ENCODE measurements at places on chromosomes 7 and 10.
A peak's percentile ranks its signal among the peaks of the same experiment; 100 is the strongest.

GRCh38 chr10:15341502-15342128, 29.5 kb downstream of the FAM171A1 start:
- no peak for DNase-seq

GRCh38 chr10:11145495-11145855, 127.8 kb downstream of the CELF2 start:
- DNase-seq, result no peak

GRCh38 chr10:44959247-44960087, at the start of gene RASSF4:
Gene RASSF4, plus strand, starts transcription at chr10:44959802. Its CDS starts 10,401 bp downstream, at chr10:44970203.
- peak; percentile 92 for DNase-seq

DNA sequence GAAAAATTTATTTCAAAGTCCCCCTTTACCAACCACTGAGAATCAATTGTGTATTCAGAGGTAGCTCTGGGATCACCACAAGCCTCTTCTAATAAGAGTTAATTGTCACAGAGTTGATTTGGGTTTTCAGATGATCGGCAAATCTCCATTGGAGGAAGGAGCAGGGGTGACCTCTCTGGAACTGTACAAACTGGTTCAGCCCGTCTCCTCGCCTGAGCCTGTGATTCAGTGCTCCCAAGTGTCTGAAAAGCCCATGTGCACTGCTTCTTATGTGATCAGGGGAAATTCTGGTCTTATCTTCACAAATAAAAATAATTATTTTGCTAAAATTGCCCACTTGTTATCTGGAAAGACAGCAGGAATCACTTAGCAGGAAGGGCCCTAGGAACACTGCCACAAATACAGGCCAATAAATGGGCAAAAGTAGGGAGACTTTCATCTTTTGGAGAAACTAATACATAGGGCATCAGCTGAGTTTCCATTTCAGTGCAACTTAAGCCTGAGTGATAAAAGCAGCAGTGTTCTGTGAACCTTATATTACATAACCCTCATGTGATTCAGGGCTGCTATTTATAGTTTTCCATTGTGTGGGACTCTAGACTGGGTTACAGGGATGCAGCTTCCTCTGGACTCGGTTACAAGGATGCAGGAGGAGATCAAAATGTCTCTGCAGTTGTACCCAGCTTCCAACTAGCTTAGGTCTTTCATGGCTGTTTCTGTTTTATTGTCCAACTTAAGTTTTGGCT, 32.3 kb downstream of the CDK1 start:
- DNase-seq, result peak; percentile 23

DNA sequence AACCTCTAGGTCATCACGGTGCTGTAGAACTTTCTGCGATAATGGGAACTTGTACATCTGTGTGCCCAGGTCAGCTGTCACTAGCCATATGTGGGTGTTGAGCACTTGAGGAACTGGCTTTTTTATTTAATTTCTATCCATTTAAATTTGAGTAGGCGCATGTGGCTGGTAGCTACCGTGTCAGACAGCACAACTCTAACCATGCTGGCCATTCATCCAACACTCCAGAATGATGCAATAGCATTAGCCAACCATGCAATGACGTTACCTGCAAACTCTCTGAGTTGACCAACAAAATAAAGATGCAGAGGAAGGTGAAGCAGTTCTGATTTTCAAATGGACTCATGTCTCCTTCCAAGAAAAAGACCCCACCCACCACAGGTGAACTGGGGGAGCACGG, 24.4 kb upstream of the CHST15 start:
- DNase-seq, result no peak

- DNase-seq, result no peak
Measured at GRCh38 chr7:22814261-22815208, 8.1 kb downstream of the TOMM7 start.

GRCh38 chr7:23358152-23358674, 59.1 kb downstream of the MALSU1 start:
- no peak for DNase-seq

- no peak for DNase-seq
Measured at GRCh38 chr10:78596556-78596955, 472.2 kb upstream of the ZMIZ1 start.

DNA sequence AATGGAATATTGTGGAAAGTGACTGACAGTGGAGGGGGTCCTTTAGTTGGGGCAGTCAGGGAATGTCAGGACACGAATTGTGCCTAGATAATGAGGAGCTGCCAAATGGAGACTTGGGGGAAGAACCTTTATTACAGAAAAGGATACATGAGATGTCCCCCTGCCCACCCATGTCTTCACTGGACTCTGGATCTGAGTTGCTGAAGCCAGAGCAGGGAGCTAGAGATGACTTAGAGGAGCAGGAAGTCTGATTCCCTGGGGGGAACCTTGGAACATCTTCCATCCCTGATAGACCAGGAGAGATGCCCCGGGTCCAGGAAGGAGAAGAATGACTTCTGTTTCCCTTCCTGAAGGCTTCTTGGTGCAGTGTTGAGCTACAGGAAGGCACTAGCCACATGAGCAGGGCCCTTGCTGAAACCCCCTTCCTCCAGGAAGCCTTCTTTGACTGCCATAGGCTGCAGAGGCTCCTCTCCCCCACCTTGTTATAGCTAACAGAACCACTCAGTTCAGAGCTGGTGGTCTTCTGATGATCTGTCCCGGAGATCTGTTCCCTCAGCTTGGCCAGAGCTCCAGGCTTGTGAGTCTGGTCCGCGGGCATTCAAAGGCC, 747 bp upstream of the NEURL1 start:
- DNase-seq, result no peak

DNA sequence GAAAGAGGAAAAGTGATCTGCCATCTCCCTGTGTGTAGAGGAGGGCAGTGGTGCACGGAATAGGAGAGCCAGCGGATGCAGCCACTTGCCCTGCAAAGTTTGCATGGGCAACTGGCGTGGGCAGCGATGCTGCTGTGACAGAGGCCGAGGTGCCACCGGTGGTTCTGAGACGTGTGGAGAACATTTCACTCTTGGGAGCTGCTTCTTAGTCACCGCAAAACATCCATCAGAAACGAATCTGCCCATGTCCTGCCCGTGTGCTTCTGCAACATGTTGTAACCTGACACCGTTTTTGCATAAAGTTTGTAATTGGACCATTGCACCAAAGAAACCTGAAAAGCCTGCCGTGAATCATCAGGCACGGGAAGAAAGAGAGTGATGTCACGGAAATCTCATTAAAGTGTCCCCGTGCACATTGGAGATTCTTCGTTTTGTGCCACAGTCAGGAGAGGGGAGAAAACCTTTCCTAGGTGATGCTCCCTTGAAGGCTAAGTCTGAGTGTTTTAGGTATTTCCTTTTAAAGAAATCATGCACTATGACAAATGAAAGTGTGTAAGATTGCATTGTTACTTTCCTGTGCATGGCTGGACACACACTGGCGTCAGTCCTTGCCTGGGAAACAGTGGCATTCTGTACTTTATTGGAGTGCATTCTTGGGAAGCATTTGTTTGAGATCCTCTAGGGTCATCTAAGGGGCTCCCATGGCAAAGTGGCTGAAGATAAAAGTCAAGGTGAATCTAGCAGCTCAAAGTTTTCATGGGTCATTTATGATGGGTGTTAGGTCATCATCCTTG, 302.6 kb downstream of the KLF6 start:
- DNase-seq, result no peak

DNA sequence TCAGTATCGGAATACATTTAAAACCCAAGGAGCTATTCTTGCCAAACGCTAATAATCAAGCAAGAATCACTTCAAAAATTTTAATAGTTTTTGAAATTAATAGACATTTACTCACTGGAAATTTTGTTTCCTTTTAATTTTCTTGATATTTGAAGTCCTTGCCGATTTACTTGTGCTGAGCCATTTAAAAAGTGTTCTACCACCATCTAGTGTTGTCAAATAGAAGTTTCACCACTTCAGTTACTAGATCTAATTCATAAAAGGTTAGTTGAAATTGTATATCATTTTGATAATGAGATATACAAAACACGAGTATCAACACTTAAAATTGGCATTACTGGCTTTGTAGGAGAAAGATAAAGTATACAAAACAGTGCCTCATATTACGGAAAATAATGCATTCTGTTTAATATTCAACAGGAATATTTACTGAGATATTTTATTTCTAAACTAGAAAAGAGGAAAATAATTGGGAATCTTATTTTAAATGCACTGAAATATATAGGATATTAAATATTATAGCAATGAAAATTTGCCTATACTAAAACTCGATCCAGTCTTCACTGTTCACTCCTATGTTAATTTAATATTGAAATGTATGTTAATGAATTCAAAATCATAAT, 664.8 kb upstream of the SEMA3D start:
- DNase-seq, result no peak

- DNase-seq, result no peak
Measured at GRCh38 chr10:88608052-88608732, 21.6 kb downstream of the LIPJ start.

DNA sequence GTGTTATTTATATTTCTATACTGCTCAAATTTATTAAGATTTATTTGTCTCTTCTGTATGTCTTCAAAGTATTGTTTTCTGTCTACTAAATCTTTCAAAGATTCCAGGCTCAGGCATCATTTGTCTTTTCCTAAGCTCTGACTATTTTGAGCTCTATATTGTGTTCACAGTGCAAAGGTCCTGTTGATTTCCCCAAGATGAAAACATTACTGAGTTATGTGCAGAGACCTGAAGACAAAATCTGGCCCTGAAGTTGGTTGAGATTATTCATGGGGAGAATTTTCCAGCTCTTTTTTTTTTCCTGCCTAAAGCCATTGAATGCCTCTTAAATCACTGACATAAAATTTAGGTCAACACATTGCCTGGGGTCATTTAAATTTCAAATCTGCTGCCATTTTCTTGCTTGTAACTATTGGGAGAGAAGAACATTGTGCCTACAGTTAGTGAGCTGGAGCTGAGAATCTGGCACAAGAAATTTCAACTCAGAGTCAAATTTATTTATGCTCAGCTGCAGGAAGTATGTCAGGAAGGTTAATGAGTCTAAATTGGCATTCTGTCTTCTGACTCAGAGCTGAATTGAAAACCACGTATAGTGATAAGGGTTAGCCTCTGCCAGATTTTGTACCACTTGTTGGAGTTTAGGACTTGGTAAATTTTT, 31.6 kb downstream of the CSTF2T start:
- DNase-seq, result no peak

GRCh38 chr7:95509199-95509598, 23.5 kb downstream of the ASB4 start:
- no peak for DNase-seq

GRCh38 chr10:126124046-126124445, 227.7 kb downstream of the FANK1 start:
- DNase-seq, result no peak

DNA sequence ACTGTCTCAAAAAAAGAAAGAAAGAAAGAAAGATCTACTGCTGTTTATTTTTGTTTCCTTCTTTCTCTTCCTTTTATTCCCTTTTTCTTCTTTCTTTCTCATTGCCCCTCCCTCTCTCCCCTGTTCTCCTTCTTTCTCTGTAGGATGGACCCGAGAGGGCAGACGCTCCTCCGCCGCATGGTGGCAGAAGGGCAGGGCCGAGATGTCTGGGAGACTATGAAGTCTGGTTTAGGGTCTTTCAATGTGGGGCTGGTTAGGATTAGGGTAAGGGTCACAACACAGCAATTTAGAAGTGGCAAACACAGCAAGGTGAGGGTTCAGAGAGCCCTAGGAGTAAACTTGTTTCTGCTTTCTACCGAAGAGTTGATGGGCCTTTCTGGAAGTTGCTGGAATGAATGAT, 45.7 kb upstream of the RASGEF1A start:
- DNase-seq, result no peak
